ENCODE measurements at places on chromosomes 5 and 9. TPM values are rescaled to one million over a fixed set of nuclear protein-coding genes. Genes with fewer than 3 reads are reported as not detected.

GRCh38 chr9:95127249-95128176 lies 190.0 kb downstream of the FANCC start:
- H3K36me3 ChIP-seq = no peaks in the 10 kb centered on the region
- H3K4me3 ChIP-seq = no peak overlapping the region
- H3K4me1 ChIP-seq = peaks cover 6% of the 10 kb centered on the region
- no peak overlapping the region for H3K27ac ChIP-seq

DNA sequence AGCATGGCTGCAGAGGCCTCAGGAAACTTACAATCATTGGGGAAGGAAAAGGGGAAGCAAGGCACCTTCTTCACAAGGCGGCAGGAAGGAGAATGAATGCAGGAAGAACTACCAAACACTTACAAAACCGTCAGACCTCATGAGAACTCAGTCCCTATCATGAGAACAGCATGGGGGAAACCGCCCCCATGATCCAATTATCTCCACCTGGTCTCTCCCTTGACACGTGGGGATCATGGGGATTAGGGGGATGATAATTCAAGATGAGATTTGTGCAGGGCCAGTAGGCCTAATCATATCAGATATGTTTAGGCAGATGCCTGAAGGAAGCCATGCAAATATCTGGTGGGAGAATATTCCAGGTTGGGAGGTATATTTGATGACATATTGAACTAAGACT lies 1176.4 kb upstream of the CDH18 start:
- H3K27ac ChIP-seq = no peak overlapping the region
- H3K27me3 ChIP-seq = no peaks in the 10 kb centered on the region
- no peaks in the 10 kb centered on the region for H3K36me3 ChIP-seq
- H3K4me3 ChIP-seq = no peak overlapping the region

- H3K36me3 ChIP-seq = no peaks in the 10 kb centered on the region
- DNase-seq = no peak
Measured at GRCh38 chr9:23160491-23160890, 665.5 kb downstream of the ELAVL2 start.

Gene IL5
- total RNA-seq = not detected

GRCh38 chr9:108386859-108387384 lies 468.9 kb downstream of the ACTL7B start:
- H3K4me1 ChIP-seq = no peaks in the 10 kb centered on the region
- H3K27me3 ChIP-seq = no peaks in the 10 kb centered on the region
- H3K4me3 ChIP-seq = no peak overlapping the region
- H3K36me3 ChIP-seq = no peaks in the 10 kb centered on the region

Gene ADAMTS16
- total RNA-seq = not detected

Gene ADAMTS6
- total RNA-seq = 0.47 TPM

Gene ANXA6
- 629 TPM for total RNA-seq

DNA sequence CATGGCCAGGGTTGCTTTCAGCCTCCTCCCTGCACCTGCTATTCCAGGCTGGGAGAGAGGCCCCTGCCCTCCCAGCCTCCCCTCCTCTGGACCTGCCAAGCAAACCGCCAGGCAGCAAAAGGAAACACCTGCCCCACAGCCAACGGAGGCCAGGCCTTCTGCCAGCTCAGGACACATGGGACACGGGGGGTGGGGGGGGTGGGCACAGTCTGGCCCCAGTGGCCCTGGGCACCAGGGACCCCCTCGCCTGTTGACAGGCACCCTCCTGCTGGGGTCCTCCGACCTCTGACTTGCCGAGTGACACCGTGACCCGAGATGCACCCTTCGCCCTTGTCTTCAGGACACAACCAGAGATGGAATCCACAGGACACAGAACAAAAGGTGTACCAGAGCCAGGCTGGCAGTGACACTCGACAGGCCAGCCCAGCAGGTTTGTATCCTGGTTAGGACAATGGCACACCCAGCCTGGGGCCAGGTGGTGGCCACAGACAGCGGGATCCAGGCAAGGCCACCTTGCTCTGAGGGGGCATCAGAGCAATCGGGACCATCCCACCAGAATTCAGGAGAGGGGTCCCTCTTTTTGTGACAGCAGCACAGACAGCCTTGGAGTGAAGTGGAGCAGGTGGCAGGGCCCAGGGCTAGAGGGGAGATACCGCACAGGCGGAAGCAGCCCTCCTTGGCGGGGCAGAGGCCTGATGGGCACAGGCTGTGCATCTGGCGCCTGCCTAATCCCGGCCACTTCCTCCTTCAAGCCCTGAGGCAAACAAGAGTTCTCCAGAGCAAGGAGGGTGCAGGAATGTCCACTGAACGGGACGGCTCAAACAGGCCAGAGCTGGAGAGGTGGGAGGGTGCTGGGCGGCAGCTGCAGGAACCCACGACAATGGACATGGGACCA lies 1.3 kb upstream of the TMEM210 start:
- H3K36me3 ChIP-seq = peaks cover 3% of the 10 kb centered on the region
- peaks cover 21% of the 10 kb centered on the region for H3K27me3 ChIP-seq
- peaks cover 4% of the 10 kb centered on the region for H3K4me1 ChIP-seq
- H3K4me3 ChIP-seq = no peak overlapping the region
- no peak for DNase-seq

GRCh38 chr9:105206821-105207699 lies 37.4 kb upstream of the SLC44A1 start:
- no peaks in the 10 kb centered on the region for H3K36me3 ChIP-seq
- no peaks in the 10 kb centered on the region for H3K4me1 ChIP-seq
- H3K27me3 ChIP-seq = no peaks in the 10 kb centered on the region
- no peak for DNase-seq
- no peak overlapping the region for H3K4me3 ChIP-seq

Gene DRD1
- not detected for total RNA-seq

GRCh38 chr5:57202811-57203210 lies 29.0 kb downstream of the GPBP1 start:
- no peak overlapping the region for H3K27ac ChIP-seq
- no peak overlapping the region for H3K4me3 ChIP-seq
- H3K4me1 ChIP-seq = peaks cover 36% of the 10 kb centered on the region
- DNase-seq = no peak
- H3K36me3 ChIP-seq = peaks cover 2% of the 10 kb centered on the region
- no peaks in the 10 kb centered on the region for H3K27me3 ChIP-seq

DNA sequence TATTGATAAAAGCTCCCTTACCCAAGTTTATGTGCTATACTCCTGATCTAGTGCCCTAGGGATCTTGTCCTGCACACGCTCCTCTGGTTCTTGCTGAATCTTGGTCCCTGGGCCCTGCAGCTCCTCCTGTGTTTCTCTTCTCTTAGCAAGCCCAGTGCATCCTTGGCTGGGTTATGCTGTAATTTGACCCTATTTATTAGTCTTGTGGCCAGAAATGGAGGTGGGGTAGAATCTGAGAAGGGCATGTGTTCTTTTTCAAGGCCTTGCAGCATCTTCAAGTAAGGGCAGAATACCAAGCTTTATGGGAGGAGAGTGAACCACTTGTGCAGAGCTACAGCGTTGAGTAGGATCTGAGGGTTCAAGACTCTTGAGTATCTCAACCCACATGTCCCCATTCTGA lies 366.8 kb downstream of the FAM170A start:
- H3K4me3 ChIP-seq = no peak overlapping the region
- H3K27me3 ChIP-seq = no peaks in the 10 kb centered on the region
- no peaks in the 10 kb centered on the region for H3K36me3 ChIP-seq

DNA sequence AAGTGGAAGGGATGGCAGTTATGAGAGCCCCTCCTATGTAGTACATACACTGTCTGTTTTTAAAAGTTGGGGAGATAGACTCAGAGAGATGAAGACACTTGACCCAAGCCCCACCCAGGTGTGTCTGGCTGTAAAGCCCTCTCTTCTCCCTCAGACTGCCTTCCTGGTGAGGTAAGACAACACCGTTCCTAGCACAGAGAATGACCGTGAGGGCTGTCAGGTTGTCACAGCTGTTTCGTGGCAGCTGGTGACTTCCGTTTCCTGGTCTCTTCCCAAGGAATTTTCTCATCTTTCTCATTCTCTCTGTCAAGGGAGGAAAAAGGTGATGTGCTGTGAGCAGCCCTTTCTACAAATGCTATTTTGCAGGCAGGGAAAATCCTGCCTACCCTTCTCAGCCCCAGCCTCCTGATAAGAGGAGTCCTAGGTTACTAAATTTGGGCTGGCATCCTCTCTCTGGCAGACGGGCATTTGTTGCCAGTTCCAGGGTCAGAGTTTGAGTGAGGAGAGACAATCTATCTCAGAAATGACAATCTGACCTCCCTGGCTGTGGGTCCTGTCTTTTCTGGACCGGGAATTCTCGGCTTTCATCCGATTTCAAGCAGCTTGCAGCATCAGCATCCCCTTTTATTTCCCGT lies 263.5 kb upstream of the PANK3 start:
- no peaks in the 10 kb centered on the region for H3K36me3 ChIP-seq
- H3K27me3 ChIP-seq = no peaks in the 10 kb centered on the region
- DNase-seq = no peak
- no peak overlapping the region for H3K27ac ChIP-seq
- no peaks in the 10 kb centered on the region for H3K4me1 ChIP-seq
- H3K4me3 ChIP-seq = no peak overlapping the region

DNA sequence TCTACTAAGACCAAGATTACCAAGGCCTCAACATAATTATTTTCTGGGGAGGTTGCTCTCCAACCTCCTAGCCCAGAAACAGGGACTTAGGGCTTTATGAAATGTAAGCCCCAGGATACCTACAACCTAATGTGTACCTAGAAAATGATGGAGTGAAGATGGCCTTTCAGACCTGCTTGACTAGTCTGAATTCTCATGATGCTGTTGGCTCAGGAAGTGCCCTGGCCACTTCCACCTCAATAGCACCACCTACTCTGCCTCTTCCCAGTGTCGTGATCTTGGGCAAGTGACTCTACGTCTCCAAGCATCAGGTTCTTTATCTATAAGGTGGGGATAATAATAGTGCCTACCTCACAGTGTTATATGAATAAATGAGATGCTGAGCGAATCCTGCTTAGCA lies 57.9 kb upstream of the GARNL3 start:
- DNase-seq = no peak
- H3K36me3 ChIP-seq = no peaks in the 10 kb centered on the region
- no peak overlapping the region for H3K4me3 ChIP-seq
- no peak overlapping the region for H3K27ac ChIP-seq
- no peaks in the 10 kb centered on the region for H3K4me1 ChIP-seq
- H3K27me3 ChIP-seq = no peaks in the 10 kb centered on the region

DNA sequence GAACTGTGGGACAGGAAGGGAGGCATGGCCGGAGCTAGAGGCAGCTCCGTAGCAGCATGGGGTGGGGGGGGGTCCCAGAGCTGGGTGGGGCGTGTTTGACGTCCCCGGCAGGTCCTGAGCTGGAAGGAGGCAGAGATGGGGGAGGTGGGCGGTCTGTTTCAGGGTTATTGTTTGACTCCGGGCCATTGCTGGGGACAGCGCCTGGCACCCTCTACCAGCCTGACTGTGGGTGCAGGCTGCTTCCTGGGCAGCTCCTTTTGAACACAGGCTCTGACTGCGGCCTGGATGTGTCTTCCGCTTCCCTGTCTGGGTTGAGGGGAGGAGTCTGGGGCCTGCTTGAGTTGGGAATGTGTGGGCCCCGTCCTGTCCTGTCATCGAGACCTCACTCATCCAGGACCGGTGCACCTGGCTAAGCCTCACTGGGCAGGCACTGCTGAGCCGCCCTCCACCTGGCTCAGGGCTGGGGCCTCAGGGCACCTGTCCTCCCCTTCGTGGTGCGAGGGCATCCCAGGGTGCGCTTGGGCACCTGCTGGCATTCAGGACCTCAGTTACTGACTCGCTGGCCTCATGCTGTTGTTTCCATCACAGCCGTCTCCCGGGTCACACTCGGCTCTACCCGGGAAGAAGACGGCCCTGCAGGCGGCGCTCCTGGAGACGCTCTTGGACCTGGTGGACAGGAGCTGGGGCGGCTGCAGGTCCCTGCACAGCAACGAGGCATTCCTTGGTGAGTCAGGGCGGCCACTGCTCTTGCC lies 26.5 kb downstream of the CEP72 start:
- no peaks in the 10 kb centered on the region for H3K4me1 ChIP-seq
- DNase-seq = no peak
- H3K27me3 ChIP-seq = no peaks in the 10 kb centered on the region
- H3K36me3 ChIP-seq = peaks cover 29% of the 10 kb centered on the region
- H3K27ac ChIP-seq = no peak overlapping the region
- H3K4me3 ChIP-seq = no peak overlapping the region

GRCh38 chr5:174106997-174107655 lies 61.6 kb downstream of the NSG2 start:
- no peak overlapping the region for H3K27ac ChIP-seq
- H3K36me3 ChIP-seq = no peaks in the 10 kb centered on the region
- H3K27me3 ChIP-seq = no peaks in the 10 kb centered on the region
- no peak overlapping the region for H3K4me3 ChIP-seq
- H3K4me1 ChIP-seq = no peaks in the 10 kb centered on the region

Gene GHR
- total RNA-seq = not detected

DNA sequence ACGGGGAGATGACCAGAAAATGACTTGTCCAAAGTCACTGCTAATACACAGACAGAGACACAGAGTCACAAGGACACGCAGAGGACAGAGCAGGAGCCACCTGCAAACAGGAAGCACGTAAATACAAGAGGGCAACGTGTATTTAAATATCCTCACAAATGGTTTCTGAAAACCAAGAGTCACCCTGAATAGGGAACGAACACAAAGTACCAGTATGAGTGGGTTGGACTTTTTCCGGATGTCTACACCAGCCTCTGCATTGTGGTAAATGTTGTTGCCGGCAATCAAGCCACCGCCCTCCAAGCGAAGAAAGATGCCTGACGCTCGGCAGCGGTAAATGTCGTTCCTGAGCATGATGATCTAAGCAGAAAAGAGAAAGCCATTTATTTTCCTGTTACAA lies 44.5 kb downstream of the FBXO10 start:
- H3K4me1 ChIP-seq = peaks cover 10% of the 10 kb centered on the region
- H3K4me3 ChIP-seq = no peak overlapping the region
- H3K27ac ChIP-seq = peak overlapping the region; percentile 71
- H3K27me3 ChIP-seq = no peaks in the 10 kb centered on the region

- H3K4me1 ChIP-seq = peaks cover 13% of the 10 kb centered on the region
- no peaks in the 10 kb centered on the region for H3K27me3 ChIP-seq
Measured at GRCh38 chr9:68546596-68547390, 6.1 kb upstream of the TMEM252 start.

Gene SLC4A9
- not detected for total RNA-seq

DNA sequence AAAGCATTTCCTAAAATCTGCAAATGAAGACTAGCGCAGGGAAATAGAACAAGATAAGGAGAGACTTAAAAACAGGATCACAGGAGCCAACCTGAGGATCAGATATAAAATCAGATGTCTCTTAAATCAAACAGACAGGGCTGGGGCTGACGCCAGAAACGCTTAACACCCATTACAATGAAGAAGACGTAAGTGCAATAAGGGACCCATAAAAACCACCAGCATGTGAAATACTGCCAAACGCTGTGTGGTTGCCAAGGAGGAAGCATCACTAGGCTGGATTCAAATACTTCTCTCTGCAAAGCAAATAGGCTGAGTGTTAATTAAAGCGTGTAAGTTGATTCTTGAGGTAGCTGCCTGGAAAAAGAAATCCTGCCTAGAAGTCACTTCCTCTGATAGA lies 74.4 kb upstream of the ATP10B start:
- H3K27ac ChIP-seq = no peak overlapping the region
- no peak overlapping the region for H3K4me3 ChIP-seq
- no peaks in the 10 kb centered on the region for H3K36me3 ChIP-seq

All from natural killer cell (primary cell).